Cardiac fibroblast (primary cell): ENCODE measurements at places on chromosomes 4 and X.

DNA sequence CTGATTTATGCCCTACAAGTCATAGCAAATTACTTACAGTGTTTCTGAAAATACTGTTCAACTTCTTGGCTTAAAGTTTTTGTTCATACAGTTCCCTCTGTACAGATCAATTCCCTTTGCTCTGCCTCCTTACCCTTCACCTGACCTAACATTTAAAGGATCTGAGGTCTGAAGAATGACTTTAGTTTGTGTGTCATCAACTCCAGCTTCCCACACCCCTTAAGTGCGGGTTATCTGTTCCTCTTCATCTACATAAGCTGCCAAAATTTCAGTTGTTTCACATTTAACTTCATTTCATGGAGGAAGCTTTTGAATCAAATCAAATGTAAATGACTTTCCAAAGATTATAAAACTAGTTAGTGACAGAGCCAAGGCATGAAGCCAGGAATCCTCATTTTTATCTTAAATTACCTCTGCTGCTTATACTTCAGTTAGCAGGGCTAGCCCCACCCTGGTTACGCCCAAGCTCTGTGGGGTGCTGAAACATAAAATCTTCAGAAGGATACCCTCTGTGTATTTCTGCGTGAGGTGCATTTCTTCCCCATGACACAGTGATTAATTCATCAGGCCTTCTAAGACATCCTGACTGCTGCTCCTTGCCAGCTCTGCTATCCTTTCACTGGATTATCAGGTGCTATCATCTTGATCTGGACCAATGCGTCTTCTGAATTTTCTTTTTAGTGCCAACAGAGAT lies 16.5 kb downstream of the CXCL1 start:
- peak; percentile 88 for DNase-seq

DNA sequence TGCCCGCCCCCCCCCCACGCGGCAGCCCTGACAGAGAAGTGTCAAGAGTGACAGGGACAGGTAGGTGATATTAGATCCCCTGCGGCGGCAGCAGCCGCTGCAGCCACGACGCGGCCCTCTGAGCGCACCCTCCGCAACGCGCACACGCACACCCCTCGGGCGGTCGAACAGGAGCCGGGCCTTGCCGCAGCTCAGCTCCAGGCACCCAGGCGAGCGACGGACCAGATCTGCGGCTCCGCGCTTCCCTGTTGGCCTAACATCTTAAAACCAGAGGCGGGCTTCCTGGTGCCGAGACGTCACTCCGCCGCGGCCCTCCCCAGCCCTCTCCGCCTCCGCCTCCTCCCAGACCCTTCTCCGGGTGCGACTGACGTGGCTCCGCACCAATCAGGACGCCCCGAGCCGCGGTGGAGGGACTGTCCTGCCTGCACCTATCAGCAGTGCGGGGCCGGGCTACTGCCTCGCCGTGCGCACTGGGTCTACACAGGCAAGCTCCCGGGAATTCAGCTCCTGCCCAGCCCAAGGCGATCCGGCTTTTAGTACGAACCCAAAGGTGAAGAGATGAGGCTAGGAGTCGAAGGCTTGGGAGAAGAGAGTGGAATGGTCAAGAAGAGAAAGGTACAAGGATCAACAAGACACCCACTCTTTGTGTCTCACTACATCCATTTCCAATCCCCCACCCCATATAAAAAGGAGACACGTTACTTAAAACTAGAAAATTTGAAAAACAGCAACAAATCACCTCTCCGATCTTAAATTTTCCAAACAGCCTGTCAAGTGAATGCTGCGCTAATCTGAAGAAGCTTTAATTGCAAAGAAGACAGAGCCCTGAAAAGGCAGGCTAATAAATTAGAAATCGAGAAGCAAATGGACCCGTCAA lies at the start of gene PITX2:
PITX2 (minus strand) TSS at position 237 of the 877 bp plus-strand sequence. CDS start 617 bp downstream, outside the sequence.
- DNase-seq = peak; percentile 88

GRCh38 chr4:177108708-177109107 lies 201.0 kb upstream of the NEIL3 start:
- peak; percentile 67 for DNase-seq

- no peak for DNase-seq
These were observed 143.0 kb downstream of the TECRL start for GRCh38 chr4:64266263-64266662.

GRCh38 chrX:119602701-119603255 lies 3.4 kb downstream of the NKRF start:
- no peak for DNase-seq

DNA sequence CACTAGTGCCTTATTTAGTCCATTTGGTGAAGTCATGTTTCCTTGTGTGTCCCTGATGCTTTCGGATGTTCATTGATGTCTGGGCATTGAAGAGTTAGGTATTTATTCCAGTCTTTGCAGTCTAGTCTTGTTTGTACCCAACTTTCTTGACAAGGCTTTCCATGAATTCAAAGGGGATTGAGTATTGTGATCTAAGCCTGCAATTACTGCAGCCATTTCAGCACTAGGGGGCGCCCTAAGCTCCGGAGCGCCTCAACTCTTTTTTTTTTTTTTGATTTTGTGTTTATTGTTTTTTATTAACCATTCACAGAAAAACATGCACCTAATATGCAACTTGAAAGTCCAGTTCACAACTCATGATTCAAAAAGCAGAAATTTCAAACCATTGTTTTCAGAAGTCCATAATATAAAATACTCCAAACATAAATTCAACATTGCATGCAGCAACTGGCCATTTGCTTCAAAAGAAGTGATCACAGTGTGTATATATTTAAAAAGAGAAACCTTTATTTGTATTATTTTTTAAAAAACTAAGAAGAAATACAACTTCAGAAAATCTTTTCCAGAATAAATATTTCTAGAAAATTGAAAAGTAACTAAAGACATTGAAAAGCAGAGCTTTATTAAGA lies 59.2 kb downstream of the PTPN13 start:
- DNase-seq = peak; percentile 43

DNA sequence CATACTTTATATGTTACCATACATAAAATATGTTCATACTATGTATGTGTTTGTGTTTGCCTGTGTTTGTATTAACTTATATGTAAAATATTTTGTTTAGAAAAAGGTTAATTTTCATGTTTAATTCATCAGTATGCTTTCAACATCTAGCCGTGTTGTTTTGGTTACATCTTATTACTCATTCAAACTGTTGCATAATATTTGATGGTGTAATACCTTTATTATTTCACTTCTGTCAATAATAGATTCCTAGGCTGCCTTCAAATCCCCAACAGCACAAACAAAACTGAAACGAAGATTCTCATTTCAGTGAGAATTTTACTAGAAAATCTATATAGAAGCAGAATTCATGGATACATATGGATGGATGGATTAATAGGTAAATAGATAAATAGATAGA lies 462.3 kb upstream of the ADGRL3 start:
- DNase-seq = peak; percentile 45

GRCh38 chr4:25090516-25090915 lies 59.8 kb upstream of the LGI2 start:
- DNase-seq = no peak

GRCh38 chr4:76420762-76421581 lies at the start of gene CCDC158:
Gene CCDC158 (minus strand): TSS chr4:76421141. CDS start chr4:76403207, 17,934 bp downstream.
- peak; percentile 18 for DNase-seq

DNA sequence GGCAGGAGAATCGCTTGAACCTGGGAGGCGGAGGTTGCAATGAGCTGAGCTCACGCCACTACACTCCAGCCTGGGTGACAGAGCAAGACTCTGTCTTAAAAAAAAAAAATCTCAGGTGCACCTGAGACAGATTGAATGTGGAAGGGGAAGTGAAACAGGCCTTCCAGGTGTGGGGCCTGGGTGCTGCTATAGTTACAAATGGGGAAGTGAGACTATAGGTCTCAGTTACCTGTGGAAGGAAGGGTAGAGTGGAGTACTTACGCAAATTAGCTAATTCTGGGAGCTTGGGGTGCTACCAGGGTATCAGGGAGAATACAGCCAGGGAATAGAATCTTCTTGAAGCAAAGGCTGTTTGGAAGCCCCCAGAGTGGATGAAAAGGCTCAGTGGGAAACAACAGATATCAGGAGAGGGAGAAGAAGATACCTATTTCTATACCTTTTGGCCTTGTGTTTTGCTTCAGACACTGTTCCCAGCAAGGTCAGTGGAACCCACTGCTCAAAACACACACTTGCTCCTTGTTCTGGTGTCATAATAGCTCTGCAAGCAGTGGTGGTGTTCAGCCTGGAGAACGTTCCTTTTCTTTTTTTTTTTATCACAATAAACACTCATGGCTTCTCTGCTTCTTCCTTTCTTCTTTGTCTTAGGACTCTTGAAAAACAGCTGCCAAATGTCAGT lies 7.0 kb downstream of the CD38 start:
- DNase-seq = no peak

DNA sequence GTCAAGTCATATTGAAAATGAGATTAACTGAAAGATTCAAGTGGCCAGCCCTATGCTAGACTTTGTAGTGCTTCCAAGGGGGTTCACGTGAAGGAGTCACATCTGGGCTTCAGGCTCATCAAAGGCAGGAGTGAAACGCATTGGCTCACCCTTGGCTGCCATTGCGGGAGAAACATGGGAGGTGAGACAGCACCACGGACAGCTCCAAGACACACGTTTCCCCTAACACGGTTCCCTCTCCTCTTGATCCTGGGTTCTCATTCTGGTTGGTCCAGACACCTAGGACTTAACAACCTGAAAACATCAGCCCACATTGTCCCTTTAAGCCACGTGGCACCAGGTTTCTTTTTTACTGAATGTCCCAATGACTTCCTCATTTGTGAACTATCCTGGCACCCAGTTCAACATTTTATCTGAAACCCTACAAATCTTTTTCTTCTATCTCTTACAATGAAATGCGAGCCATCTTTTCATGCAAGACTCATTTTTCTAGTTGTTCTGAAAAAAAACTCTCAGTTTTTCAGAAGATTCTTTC lies 279.0 kb upstream of the VCX3A start:
- DNase-seq = no peak

DNA sequence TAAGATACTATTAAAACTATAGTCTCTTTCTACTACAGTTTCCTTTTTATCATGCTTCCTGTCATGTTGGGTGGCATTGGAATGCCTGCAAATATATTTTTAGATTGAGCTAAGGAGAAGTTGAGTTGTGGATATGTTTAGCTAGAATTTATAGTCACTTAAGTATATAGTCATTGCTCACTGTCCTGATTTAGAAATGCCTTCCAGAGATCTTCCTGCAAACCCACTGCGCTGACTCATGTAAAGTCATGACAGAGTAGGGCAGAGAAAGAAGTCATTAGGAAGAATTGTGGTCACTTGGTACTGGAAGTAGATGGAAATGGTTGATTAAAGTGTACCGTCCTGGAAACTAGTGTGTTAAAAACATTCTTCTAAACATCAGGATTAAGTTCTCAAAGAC lies 490.3 kb upstream of the PABPC4L start:
- DNase-seq = no peak

GRCh38 chr4:129092631-129093190 lies 628 bp downstream of the SCLT1 start:
- DNase-seq = peak; percentile 42

DNA sequence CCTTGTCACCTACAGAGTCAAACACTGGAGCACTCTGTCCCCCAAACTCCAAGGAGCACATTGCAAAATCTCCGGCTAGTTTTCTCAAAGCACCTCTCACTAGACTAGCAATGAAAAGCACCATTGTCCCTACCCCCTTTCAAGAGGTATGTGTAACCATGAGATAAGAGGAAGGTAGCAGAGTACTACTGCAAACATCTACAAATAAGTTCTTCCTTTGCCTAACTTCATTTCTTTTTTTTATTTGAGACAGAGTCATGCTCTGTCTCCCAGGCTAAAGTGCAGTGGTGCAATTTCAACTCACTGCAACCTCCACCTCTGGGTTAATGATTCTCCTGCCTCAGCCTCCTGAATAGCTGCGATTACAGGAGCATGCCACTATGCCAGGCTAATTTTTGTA lies 17.7 kb downstream of the PPP4R3C start:
- no peak for DNase-seq

- DNase-seq = peak; percentile 50
These were observed 6.7 kb upstream of the MSX1 start for GRCh38 chr4:4852591-4853362.

DNA sequence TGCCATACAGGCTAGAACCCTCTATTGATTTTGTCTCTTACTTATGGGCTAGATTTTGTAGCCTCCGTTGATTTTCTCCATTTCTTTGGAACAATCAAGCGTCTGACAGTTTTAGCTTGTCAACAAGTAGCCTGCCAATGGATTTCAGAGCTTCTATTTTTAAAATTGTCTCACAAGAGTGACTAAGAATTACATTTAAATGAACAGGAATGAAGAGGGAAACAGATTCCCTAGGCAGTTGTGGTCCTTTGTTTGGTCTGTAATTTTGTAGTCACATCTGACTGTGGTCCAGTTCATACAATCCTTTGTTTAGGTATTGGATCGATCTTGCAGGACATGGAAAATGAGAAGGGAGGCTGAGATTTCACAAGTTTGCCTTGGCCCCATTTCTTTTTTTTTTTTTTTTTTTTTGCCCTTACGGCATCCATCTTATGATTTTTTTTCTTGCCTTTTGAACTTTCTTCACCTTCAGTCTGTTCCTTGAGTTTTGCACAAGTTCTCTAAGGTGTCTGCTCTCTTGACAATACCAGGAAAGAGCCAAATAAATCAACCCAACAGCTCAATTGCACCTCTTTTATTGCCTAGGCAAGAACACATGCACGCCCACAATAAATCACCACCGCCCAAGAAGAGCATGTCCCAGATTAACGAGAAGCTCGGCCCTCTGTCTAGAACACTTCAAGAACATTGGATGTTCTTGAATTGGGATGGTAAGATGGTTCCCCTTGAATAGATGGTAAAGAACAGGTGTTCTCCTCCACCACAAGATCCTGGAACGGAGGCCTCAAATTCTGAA lies 86.5 kb upstream of the EGFL6 start:
- peak; percentile 46 for DNase-seq

DNA sequence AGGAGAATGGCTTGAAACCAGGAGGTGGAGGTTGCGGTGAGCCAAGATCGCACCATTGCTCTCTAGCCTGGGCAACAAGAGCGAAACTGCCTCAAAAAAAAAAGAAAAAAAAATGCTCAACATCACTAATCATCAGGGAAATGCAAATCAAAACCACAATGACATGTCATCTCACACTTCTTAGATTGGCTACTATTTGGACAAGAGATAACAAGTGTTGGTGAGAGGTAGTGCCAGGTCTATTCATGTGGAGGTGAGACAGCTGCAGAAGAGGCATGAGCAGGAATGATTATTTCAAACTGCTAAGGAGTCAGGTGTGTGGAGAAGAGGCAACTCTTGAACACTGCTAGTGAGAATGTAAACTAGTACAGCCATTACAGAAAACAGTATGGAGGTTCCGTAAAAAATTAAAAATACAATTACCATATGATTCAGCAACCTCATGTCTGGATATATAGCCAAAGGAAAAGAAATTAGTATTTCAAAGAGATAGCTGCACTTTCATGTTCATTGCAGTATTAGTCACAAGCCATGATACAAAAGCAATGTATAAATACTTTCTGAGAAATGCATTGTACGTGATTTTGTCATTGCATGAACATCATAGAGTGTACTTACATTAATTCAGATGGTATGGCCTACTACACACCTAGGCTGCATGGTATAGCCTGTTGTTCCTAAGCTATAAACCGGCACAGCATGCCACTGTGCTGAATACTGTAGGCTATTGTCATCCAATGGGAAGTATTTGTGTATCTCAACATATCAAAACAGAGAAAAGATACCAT lies 75.3 kb downstream of the TMEM144 start:
- DNase-seq = no peak
